GM12878 (cell line): ENCODE measurements at places on chromosomes 1 and 21.
A peak's percentile ranks its signal among the peaks of the same experiment; 100 is the strongest.

- no peak for DNase-seq
These were observed 105.3 kb upstream of the CLDN14 start for GRCh38 chr21:36584980-36585940.

- no peak for DNase-seq
These were observed 3.3 kb downstream of the OMA1 start for GRCh38 chr1:58543260-58543659.

DNA sequence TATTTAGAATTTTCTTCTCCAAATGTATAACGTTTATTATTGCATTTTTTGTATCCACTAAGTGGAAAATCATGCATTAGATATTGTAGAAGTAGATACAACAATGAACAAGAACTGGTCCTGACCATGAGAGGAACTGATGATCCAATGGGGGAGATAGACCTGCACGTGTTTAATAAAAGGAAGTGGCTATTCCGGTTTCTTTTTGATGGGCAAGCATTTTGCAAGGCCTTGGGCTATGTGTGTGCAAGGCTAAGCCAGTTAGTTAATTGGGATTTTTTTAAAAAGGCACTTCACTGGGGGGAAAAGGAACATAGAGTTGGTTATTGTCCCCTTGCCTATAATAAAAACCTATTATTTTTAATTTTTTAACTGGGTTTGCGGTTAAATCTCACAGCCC is 961 bp upstream of the VCAM1 start:
- DNase-seq = no peak

DNA sequence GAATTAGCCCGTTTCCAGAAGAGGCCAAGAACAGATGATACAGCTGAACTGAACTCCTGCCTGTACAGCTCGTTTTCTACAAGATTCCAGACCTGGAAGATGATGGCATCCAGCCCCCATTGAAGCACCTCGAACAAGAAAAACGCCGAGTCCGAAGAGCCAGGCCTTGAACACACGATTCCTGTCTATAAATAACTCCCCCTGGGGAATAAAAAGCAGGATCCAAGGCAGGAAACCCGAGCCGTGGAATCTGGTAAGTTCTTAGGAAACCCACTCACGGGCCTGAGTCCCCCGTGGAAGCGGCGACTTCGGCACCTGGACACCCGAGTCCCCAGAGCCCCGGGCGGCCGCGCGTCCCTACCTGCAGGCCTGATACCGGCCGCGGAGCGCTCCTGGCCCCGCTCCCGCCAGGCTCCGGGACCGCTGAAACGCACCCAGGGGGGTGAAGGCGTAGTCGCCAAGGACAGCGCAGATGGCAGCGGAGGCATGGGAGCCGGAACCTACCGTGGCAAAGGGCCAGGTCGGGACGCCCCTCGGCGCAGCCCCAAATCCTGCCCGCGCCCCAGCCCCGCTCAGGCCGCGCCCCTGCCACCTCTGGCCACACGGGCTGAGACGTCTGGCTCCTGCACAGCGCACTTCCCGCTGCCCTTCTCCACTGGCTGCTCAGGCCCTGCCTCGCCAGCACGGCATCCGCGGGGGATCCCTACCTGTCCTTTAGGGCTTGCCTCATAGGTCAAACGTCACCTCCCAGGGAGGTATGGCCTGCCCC is 14.0 kb upstream of the HLCS start:
- no peak for DNase-seq

DNA sequence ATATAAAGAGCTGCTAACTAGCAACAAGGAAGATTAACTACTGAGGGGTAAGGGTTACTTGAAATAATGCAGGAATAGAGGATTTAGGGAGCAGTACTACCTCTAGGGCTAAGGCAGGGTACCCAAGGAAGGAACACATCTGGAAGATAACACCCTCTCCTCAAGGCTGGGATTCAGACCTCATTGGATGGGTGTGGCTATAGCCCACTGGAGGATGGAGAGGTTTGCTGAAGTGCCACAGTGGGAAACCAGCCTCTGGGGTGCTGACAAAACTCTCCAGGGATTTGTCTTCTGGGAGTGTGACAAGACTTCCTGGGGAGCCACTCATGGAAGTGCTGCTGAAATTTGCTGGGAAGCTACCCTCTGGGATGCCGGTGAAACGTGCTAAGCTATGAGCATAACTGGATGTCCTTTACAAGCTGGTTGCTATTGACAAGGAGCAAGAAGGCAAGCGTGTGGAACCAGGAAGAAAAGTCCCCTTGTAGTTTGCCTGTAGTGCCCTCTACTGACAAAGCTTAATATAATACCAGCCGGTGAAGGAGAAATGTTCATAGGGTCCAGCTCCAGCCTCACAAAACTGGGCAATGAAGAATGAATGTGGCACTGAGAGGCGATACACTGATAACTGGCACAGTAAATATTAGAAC is 122.8 kb upstream of the USP24 start:
- peak; percentile 13 for DNase-seq

- DNase-seq = no peak
These were observed 6.7 kb upstream of the ARF1 start for GRCh38 chr1:228075801-228076271.

DNA sequence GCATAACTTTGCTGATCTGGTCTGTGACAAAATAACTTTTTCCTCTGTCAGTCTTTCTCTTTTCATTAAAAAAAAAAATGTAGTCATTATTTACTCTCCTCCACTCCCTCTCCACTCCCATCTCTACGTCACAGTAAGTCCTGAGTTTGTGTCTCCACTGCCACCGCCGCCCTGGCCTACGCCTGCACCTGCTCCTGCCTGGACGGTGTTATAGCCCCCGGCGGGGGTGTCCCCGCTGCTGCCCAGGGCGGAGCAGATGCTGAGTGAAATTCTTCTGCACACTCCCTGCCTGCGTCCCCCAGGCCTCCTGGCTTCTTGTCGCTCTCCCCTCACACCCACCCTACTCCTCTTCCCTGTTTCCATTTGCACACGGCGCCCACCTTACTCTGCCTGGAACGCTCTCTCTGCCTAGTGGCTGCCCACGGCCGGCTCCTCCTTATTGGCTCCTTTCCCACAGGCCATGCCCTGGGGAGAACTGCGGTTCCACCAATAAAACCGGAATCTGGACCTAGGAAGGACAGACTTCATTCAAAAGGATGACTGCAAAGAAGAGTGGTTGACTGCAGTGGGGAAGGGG is 55.2 kb upstream of the C1orf174 start:
- DNase-seq = no peak

GRCh38 chr1:246875041-246876026 is 56.4 kb downstream of the AHCTF1 start:
- DNase-seq = peak; percentile 23

DNA sequence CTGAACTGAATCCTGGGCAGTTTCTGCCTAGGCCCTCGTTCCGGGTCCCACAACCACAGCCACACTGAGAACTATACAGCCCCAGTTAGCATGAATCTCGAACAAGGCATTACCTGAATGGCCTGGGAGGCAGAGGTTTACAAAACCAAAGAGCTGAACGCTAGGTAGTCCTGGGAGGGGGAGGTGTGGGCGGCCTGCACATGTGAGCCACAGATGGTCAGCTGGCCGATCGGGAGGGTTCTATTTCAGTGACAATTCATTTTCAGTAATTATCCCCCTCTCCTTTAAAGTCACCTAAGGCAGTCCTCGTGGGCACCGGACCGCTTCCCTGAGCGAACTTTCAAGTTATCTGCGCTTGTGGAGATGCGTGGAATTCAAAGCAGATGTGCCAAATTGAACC is 111.9 kb downstream of the GLIS1 start:
- DNase-seq = no peak

GRCh38 chr21:35470522-35470921 is 421.4 kb upstream of the RUNX1 start:
- DNase-seq = no peak

- no peak for DNase-seq
These were observed 7.9 kb downstream of the TFAP2E start for GRCh38 chr1:35580949-35581388.

DNA sequence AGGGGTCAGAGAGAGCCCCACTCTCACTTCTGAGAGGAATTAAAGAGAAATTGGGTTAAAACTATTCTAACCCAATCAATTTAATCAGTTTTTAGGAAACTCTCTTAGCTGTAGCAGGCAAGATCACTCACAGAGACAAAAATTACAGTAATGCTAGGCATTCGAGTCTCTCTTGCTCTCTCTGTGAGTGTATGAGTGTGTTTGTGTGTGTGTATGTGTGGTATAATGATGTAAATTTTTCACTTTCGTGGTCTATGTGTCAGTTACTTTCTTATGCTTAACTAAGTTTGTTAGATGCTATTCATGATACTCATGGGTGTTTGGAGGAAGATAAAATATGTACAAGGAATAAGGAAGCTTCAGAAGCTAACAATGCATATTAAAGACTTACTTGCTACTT is 131.3 kb downstream of the FASLG start:
- no peak for DNase-seq

- DNase-seq = no peak
These were observed 269.3 kb upstream of the LYPLAL1 start for GRCh38 chr1:218904416-218904815.

- peak; percentile 63 for DNase-seq
These were observed 69.5 kb downstream of the EDEM3 start for GRCh38 chr1:184685116-184685515.

GRCh38 chr1:212620293-212620692 is 11.7 kb downstream of the ATF3 start:
- no peak for DNase-seq

DNA sequence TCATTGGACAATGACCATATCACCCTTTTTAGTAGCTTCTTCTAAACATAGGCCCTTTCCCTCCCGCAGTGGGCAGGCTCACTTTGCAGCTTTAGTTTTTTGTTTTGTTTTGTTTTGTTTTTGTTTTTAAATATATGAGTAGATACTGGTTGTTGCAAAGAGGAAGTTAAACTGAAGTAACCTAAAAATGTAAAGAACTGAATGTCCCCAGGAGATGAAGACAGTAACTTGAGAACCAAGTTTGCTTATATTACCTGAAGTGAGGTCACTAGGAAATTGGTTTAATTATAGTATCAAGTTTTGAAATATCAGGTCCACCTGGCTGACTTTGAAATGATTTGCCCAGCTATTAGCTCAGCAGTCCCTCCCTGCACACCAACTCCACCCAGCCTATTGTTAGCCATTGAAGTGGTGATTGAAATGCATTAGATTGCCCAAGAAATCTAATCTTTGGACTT is 18.2 kb downstream of the SMAP2 start:
- DNase-seq = no peak

- no peak for DNase-seq
These were observed at the start of gene SLC26A9 for GRCh38 chr1:205943245-205943644. SLC26A9 (minus strand) TSS chr1:205943456; CDS start chr1:205935820, 7,636 bp downstream.

GRCh38 chr1:32179443-32180185 is at the start of gene TXLNA:
TXLNA (plus strand) TSS chr1:32179675; CDS start chr1:32180346, 671 bp downstream.
- peak; percentile 60 for DNase-seq

DNA sequence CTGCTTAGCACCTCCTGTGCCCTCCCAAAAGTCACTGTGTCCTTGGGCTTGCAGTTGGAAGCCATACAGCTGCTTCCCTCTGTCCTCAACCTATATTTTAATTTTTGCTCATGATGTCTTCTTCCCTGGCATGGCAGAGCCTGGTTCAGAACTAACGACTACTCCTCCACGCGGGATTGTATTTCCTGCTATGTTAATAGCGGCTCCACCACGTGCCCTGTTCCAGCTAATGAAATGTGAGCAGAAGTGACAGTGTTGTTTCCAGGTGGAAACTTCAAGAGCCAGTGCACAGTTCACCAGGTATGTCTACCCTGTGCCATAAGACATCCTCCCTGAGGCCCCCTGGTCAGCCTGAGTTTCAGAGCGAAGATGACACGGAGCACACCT is 52.1 kb downstream of the DHRS3 start:
- no peak for DNase-seq

DNA sequence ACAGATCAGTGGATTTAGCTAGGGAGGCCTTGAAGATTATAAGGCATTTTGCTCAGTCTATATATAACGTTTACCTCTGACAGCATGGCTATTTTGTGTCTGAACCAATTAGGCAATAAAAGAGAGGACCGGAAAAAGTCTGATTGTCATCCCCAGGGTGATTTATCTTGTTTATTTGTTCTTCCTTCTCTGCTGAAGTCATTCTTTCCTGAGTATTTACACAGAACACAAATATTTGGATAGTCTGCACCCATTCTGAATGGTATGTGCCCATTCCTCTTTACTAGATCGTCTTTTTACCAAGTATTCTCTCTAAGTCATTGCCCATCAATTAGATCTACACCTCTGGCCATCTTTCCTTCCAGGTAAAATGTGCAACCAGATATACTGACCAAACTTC is 1602.9 kb downstream of the KCNT2 start:
- DNase-seq = no peak

- DNase-seq = no peak
These were observed 26.8 kb upstream of the CLSTN1 start for GRCh38 chr1:9850442-9851162.

DNA sequence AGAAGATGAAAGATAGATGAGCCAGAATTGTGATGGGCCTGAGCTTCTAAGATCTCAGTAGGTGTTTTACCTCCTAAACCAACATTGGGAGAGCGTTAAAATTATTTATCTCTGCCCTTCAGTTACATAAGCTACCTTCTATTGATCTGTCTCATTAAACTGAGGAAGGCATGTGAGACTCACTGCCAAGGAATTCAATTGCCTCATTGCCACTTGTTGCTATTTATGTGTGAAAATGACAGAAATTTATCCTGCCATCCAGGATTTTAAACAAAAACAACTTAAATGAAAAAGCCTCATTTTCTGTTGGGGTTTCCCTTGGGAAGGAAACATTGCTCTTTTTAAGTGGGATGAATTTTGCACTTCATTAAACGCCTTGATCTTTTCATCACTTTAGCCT is 78.7 kb upstream of the RUNX1 start:
- no peak for DNase-seq

GRCh38 chr1:175195281-175195680 is 2.7 kb upstream of the KIAA0040 start:
- no peak for DNase-seq

DNA sequence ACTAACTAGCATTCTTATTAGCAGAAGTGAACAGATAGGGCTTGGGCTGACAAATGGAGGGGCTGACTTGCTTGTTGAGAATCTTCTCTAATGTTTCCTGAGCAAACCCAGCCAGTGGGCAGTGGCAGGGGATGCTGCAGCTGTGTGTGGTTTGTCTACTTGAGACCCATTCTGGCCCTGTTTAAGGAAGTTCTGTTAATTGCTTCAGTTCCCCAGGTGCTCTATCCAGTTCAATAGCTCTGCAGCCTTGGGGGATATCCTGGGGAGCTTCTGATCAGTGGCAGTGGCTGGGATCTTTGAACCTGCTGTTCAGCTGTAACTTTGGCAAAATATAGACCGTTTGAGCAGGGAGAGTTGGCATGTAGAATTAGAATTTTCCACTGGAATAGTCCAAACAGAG is 137.4 kb downstream of the ZNF326 start:
- DNase-seq = no peak
